Suppressor macrophage (primary cell): ENCODE measurements at places on chromosomes 5 and 9.

- peak; percentile 39 for DNase-seq
Measured at GRCh38 chr9:130186839-130187522, 14.8 kb downstream of the NCS1 start.

DNA sequence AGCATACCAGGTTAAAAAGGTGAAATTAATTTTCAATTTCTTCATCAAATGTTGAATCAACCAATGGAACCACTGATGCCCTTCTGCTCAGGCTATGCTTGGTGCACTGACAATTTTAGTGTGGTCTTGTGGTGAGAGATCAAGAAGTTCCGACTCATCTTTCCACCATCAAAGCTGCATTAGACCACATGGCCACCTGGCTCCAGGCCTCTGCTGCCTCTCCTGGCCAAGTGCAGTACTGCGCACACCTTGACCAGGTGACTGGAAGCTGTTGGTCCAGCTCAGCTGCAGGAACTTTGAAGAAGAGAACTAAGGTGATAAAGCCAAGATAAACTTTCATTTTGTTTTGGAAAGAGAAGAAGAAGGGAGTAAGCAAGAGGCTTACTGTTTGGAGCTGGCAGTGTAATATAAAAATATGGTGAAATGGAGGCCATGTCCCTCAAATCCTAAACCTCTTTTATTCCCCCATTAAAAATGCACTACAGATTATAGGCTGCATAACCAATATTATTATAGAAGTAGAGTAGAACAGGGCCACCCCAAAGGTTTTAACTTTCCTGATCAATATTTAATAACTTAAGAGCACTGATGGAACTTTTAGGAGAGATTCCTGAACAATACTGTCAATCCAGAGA, 315.5 kb upstream of the C9orf72 start:
- peak; percentile 22 for DNase-seq

GRCh38 chr5:168132241-168132641, 159.2 kb upstream of the WWC1 start:
- no peak for DNase-seq

DNA sequence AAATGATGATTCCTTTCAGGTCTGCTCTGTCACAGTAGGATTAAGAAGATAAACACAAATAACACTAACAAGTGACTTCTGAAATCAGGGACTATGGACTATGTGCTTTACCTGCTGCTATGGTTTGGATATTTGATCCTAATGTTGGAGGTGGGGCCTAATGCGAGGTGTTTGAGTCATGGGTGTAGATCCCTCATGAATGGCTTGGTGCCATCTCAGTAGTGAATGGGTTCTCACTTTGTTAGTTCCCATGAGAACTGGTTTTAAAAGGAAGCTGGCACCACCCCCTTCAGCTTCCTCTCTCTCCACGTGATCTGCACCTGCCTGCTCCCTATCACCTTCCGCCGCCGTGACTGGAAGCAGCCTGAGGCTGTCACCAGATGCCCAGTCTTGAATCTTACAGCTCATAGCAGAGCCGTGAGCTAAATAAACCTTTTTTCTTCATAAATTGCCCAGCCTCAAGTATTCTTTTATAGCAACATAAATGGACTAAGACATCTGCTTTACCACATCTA, 3.3 kb downstream of the PPIC start:
- no peak for DNase-seq

- DNase-seq = no peak
Measured at GRCh38 chr9:20552874-20553557, 69.3 kb downstream of the MLLT3 start.

GRCh38 chr9:89996116-89996515, 391.3 kb downstream of the GADD45G start:
- no peak for DNase-seq

GRCh38 chr5:133742431-133742988, 130.2 kb upstream of the FSTL4 start:
- DNase-seq = no peak
